ENCODE measurements at places on chromosomes 11 and 22.
A peak's percentile ranks its signal among the peaks of the same experiment; 100 is the strongest.

GRCh38 chr22:45179276-45180049 lies 15.7 kb downstream of the NUP50 start:
- DNase-seq = no peak

DNA sequence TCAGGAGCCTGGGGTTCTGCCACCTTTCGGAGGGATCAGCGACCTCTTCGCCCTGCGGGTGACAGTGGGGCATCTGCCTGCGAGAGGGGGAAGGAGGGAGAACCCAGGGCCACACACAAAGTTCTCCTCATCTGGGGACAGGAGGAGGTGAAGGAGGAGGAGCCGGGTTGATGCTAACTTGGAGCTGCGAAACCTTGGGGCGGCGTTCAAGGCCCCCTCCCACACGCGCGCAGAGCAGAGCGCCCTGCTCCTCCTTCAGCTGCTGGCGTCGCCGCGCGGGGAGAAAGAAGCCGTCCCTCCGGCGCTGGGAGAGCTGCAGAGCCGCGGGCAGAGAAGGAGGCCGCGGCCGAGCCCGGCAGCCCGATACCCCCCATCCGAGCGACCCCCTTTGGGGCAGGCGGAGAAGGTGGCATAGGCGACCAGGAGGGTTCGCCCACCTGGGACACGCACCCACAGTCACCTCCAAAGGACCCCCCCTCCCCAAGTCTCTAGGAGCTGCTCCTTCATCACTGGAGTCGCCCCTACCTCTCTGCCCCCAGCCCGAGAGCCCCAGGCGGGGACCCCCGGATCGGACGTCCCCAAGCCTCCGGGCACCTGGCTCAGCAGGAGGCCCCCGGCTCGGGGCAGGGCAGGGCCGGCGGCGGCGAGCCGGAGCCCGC lies at the start of gene RASD2:
TSS of gene RASD2 (plus strand) at position 237 of the 659 bp plus-strand sequence. CDS start 5,979 bp downstream, outside the sequence.
- DNase-seq = peak; percentile 8

- DNase-seq = no peak
Measured at GRCh38 chr11:113666584-113666983, 39.5 kb downstream of the TMPRSS5 start.

GRCh38 chr22:20953668-20954500 lies 13.2 kb upstream of the AIFM3 start:
- no peak for DNase-seq

- no peak for DNase-seq
Measured at GRCh38 chr22:29626497-29627195, 23.2 kb downstream of the NF2 start.

DNA sequence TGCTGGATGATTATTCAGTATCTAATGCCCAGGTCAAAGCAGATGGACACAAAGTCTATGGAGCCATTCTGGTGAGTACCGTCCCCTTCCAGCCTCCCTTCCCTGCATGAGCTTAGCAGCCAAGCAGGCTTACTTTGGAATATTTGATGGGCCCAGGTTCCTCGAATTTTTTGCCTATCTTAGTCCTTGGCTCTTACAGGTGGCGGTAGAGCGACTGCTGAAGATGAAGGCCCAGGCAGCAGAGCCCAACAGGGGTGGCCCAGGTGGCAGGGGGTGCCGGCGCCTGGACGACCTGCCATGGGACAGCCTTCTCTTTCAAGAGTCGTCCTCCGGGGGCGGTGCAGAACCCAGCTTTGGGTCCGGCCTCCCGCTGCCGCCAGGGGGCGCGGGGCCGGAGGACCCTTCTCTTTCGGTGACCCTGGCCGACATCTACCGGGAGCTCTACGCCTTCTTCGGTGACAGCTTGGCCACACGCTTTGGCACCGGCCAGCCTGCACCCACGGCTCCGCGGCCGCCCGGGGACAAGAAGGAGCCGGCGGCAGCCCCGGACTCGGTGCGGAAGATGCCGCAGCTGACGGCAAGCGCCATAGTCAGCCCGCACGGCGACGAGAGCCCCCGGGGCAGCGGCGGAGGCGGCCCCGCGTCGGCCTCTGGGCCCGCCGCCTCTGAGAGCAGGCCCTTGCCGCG lies 741 bp upstream of the TMEM179B start:
- DNase-seq = peak; percentile 69

- no peak for DNase-seq
Measured at GRCh38 chr11:61926235-61926634, 8.9 kb upstream of the RAB3IL1 start.

DNA sequence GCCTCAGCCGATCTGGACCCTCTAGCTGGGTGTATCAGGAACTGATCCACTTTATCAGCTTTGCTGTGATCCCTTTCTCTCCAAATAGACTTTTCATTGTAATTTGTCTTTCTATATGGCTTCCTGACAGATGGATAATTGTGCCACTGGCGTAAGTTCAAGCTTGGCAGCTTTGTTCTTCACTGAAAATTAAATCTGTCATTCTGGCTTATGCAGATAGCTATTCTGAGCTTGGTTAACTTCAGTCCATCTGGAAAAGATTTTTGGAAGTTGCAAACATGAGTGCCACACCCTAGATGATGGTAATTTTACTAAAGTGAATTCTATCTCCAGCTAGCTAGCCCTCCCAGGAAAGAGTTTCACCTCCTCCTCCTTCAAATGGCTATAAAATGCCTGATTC lies 8.1 kb downstream of the OR5A2 start:
- no peak for DNase-seq

GRCh38 chr11:19326499-19326898 lies 85.8 kb upstream of the E2F8 start:
- no peak for DNase-seq

DNA sequence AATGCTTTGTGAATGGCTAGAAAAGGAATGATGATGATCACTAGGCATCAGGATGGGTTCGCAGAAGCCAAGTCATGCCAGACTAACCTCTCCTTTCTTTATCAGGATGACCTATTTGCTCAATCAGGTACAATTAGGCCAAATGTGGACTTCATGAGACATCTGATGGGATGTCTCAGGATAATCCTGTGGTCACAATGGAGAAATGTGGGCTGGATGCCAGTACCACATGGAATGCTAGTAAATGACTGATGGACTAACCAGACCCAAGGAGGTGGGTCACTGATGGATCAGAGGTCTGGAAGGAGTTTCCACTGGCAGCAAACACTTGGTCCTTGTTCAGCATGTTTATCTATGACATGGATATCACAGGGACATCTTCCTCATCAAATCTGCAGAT lies 94.8 kb upstream of the PHOX2A start:
- DNase-seq = no peak

- no peak for DNase-seq
Measured at GRCh38 chr11:128467610-128468041, 119.7 kb downstream of the ETS1 start.

- no peak for DNase-seq
Measured at GRCh38 chr11:88353835-88354496, 16.4 kb upstream of the CTSC start.

DNA sequence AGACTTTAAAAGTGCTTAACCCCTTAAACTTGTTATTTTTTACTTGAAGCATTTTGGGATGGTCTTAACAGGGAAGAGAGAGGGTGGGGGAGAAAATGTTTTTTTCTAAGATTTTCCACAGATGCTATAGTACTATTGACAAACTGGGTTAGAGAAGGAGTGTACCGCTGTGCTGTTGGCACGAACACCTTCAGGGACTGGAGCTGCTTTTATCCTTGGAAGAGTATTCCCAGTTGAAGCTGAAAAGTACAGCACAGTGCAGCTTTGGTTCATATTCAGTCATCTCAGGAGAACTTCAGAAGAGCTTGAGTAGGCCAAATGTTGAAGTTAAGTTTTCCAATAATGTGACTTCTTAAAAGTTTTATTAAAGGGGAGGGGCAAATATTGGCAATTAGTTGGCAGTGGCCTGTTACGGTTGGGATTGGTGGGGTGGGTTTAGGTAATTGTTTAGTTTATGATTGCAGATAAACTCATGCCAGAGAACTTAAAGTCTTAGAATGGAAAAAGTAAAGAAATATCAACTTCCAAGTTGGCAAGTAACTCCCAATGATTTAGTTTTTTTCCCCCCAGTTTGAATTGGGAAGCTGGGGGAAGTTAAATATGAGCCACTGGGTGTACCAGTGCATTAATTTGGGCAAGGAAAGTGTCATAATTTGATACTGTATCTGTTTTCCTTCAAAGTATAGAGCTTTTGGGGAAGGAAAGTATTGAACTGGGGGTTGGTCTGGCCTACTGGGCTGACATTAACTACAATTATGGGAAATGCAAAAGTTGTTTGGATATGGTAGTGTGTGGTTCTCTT lies 2.8 kb downstream of the MALAT1 start:
- DNase-seq = no peak

GRCh38 chr11:40246983-40247382 lies 1212.5 kb downstream of the LRRC4C start:
- no peak for DNase-seq

- no peak for DNase-seq
Measured at GRCh38 chr11:43987384-43988039, 45.1 kb downstream of the C11orf96 start.

- DNase-seq = no peak
Measured at GRCh38 chr11:44959064-44959463, 8.4 kb upstream of the TP53I11 start.

- no peak for DNase-seq
Measured at GRCh38 chr11:104700609-104701008, 197.7 kb downstream of the CASP12 start.

GRCh38 chr11:123292647-123293046 lies 97.6 kb upstream of the CLMP start:
- DNase-seq = no peak

DNA sequence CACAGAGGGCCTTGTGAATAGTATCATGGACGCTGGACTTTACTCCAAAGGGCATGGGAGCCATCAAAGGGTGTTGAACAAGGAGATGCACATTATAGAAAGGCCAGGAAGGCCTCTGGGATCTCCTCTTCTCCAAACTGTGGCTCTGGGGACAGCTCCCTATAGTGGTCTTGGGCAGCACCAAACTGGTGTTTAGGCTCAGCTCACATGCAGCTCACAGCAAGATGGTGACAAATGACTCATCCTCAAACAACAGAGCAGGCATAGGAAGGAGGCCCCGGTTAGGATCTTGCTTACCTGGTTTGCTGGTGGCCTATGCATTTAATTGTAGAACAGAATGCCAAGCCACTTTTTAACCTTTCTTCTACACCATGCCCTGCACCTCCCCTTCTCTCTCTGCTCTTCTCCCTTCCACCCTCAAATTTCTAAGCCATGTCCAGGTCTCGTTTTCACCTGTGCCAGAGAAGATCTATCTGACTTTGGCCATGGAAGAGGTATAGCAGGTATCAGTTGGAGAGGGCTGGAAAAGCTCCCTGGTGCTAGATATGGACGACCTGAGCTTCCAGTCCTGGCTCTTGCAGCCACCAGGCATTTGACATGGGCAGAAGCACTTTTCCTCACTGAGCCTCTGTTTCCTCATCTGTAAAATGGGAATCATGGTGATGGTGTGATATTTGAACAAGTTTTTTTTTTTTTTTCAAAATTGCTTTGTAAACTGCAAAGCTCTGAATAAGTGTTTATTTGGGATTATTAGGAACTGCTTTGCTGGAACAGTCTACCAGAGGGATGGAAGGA lies 14.4 kb upstream of the EHF start:
- no peak for DNase-seq

DNA sequence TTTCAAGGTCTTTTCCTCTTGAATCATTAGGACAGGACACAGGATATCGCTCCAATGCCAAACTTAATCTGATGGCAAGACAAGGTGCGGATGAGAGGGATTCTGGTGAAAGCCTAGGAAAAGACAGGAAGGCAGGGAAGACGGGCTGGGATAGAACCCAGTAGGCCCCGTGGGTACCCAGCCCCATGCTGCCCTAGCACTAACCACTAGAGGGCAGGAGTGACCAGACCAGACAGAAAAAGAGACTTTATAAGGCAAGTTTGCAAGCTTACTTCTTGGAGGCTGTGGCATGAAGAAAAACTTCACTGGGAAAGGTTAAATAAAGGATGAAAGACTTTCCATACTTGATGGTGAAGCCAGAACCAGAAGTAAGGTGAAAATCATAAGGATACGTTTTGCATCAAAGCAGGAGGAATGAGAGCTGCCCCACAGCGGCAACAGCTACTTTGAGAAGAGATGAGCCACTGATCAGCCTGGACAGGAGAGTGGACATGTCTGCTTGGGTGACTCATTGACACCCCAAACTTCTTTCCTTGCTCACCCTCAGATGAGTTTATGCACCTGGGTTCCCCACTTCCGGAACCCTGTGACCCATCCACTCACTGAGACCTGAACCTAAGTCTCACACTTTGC lies 39.8 kb downstream of the SYN3 start:
- peak; percentile 31 for DNase-seq

- no peak for DNase-seq
Measured at GRCh38 chr22:46076651-46077339, 73.5 kb upstream of the PPARA start.

- DNase-seq = no peak
Measured at GRCh38 chr11:65133724-65134123, 595 bp downstream of the SYVN1 start.

- no peak for DNase-seq
Measured at GRCh38 chr11:68432874-68433273, 27.7 kb upstream of the PPP6R3 start.

GRCh38 chr11:86783661-86784060 lies 16.7 kb upstream of the PRSS23 start:
- no peak for DNase-seq

GRCh38 chr11:19978668-19979518 lies 181.4 kb downstream of the DBX1 start:
- DNase-seq = no peak

DNA sequence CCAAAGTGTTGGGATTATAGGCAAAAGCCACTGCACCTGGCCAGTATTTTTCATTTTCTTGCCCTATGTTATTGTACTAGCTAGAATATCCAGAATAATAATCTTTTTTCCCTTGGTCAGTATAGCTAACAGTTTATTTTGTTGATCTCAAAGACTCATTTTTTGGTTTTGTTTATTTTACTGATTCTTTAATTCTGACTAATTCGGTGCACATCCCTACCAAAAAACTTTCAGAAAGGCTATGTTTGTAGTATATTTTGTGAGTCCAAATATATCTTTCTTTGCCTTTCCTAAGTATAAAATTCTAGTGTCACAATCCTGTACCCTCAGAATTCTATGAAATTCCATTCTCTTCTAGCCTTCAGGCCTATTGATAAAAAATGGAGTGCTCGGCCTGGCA lies 84.3 kb downstream of the PHF21A start:
- no peak for DNase-seq

DNA sequence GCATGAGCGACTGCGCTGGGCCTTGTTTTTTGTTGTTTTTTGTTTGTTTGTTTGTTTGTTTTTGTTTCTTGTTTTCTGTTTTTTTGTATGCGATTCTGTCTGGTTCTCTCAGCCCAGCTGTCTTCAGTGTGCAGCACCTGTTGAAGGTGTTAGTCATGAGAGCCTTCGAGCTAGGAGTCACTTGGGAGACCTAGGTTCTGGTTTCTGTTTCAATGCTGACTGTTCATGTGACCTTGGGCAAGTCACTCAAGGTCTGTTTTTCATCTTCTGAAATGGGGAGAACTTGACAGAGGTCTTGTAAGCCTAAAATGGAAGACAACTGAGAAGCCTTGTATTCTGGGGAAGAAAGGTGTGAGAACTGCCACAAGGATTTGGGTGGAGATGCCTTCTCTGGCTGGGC lies 1.8 kb downstream of the DCPS start:
- DNase-seq = no peak

DNA sequence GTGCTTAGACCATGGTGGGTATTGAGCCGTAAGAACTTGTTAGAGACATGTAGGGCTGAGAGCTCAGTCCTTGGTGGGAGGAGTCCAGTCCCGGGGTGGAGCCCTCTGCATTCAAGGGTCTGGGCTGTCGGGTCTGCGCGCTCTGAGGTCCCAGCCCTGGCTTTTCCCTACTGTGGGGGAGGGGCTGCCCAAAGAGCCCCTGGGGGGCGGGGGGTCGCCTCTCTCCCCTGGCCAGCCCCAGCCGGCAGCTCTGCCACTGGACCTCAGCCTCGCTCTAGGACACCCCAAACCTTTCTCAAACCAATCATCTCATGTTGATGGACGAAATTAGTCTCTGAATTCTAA lies 1006.4 kb downstream of the BRD1 start:
- no peak for DNase-seq

- no peak for DNase-seq
Measured at GRCh38 chr11:74282914-74283371, 28.5 kb downstream of the P4HA3 start.

Measured in stimulated activated CD4-positive, alpha-beta T cell treated with anti-CD3 and anti-CD28 coated beads, Interleukin-1b, Interleukin-23, amount 100 ng/mL, for 4 hours (primary cell).